ENCODE measurements at places on chromosomes 2 and 18. TPM values are rescaled to one million over a fixed set of nuclear protein-coding genes. Genes with fewer than 3 reads are reported as not detected.

SEMA4F gene
- 6.8 TPM for total RNA-seq

RTP5 gene
- total RNA-seq: 0.36 TPM

ABCG5 gene
- not detected for total RNA-seq

HOXD8 gene
- total RNA-seq: not detected

POTEC gene
- not detected for total RNA-seq

PIK3C3 gene
- total RNA-seq: 34.2 TPM

VIT gene
- not detected for total RNA-seq

BBS5 gene
- total RNA-seq: 2.2 TPM

ATP8B1 gene
- total RNA-seq: not detected

IL36B gene
- total RNA-seq: not detected

GRCh38 chr2:224887141-224887540 lies 155.1 kb downstream of the DOCK10 start:
- no peak for DNase-seq

DNA sequence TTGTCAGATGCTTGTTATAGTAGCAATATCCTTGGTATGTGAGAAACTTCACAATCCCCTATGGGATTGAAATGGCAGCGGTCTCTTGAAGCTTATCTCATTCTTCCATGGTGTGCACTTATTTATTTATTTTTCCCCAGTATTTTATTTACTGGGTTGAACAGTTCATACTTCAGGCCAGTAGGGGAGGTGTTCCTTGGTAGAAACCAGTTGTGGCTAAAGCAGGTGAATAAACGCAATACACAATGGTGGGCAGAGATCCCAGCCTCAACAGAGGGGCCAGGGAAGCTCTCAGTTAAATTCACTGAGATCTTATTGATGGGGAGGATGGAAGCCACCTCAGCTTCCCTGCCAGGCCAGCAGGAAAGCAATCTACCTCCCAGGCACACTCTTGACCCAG lies 93.7 kb upstream of the SRD5A2 start:
- DNase-seq: no peak

DNA sequence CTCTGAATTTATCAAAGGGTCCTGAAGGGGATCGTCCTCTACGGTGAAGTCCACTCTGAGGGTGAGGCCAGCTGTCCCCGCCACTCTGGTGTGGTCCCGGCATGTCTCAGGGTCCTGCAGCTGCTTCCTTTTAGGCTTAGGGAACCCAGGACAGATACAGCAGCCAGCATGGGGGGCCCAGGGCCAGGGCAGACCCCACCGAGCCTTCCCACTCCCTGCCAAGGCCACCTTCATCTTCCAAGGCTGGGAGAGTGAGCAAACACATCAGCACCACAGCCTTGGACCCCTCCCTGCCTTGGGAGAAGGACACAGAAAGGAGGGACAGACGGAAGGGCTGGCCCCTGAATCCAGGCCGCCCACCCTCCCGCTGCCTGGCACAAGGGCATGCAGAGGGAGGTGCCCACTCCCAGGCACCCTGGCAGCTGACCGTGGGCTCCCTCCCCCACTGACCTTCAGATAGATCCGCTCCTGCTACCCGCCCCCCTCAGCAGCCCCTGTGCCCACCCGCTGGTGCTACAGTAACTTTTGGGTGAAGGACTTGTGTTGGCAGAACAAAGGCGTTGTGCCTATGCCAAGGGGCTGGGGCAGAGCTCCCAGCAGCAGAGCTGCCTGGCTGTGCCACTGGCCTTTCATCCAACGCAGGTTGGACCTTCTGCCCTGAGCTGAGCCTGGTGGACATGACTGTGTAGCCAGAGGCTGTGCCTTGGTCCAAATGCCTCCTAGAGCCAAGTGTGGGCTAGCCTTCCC lies 7.6 kb downstream of the CYP26B1 start:
- DNase-seq: no peak

DNA sequence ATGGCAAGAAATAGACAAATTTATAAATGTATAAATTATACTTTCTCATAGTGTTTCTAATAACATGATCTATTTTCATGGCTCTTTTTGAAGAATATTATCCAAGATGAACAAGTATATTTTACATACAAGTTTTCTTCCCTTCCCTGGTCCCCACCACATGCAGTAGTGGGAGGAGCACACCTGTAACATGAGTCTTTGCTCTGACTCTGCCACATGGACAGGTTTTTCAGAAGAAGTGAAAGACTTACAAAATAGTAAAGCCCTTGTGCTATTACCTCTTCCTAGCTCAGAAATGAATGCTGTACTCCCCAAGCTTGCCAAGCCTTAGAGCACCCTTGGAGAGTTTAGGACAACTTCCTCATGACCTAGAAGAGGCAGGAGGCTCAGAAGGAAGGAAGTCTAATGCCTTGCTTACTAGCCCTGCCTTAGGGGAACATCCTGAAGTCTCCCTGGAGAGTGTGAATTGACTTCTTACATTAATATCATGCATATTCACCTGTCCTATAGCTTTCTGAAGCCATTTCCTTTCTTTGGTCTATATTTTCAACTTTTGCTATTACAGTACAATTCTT lies 18.4 kb downstream of the MXD1 start:
- DNase-seq: no peak

- DNase-seq: no peak
These were observed 229.0 kb upstream of the HS6ST1 start for GRCh38 chr2:128547667-128548066.

DNA sequence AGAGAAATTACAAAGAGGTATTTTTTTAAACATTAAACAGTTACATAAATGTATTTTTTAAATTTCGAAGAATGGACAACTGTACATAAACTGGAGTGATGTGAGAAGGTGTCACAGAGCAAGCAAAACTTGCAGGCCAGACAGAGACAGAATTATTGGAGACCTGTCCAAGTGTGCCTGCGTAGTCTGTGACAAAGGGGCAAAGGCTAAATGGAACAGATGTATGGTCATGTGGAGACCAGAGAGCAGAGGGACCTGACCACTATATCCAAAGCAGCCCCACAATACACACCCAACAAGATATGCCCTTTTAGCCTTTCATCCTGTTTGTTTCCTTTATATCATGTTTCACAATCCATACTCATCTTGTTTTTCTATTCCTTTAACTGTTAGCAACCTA lies 225.3 kb upstream of the VWC2L start:
- DNase-seq: no peak

DNA sequence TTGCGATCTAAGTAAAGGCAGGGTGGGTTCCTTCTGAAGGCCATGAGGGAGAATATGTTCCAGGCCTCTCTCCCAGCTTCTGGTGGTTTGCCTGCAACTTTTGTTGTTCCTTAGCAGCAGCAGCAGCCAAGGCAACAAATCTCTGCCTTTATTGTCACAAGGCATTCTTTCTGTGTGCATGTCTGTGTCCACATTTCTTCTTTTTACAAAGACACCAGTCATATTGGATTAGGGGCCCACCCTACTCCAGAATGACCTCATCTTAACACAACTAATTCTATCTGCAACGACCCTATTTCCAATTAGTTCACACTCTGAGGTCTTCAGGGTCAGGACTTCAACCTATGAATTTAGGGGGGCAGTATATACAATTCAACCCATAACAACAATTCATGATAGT lies 587.5 kb downstream of the XIRP2 start:
- no peak for DNase-seq

GRCh38 chr2:157067562-157067961 lies 189.9 kb upstream of the GALNT5 start:
- no peak for DNase-seq

- no peak for DNase-seq
These were observed 62.2 kb upstream of the STPG4 start for GRCh38 chr2:47217277-47217676.

- no peak for DNase-seq
These were observed 35.5 kb upstream of the MGAT5 start for GRCh38 chr2:134218414-134218813.

DNA sequence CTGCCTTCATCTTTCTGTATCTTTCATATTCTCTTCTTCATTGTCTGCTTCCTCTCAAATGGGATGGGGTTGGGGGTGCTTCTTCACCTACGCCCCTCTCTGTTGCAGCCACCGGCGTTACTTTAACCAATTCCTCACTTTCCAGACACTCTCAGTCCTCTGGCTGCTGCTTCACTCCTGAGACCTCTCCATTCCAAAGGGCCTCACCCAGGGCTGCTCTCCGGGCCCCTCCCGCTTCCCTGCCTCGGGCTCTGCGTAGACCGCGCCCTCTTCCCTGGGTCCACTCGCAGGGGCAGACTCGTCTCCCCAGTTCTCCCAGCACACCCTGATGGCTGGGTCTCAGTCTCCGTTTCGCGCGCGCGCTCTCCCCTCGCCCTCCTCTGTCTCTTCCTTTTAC lies 926 bp downstream of the SERPINB8 start:
- DNase-seq: no peak

- no peak for DNase-seq
These were observed 13.7 kb upstream of the TEX261 start for GRCh38 chr2:71008342-71008741.

- no peak for DNase-seq
These were observed 138.2 kb upstream of the NFATC1 start for GRCh38 chr18:79257480-79257879.

- no peak for DNase-seq
These were observed 50.0 kb downstream of the MC4R start for GRCh38 chr18:60322591-60322990.

GRCh38 chr2:50658883-50659282 lies 373.0 kb downstream of the NRXN1 start:
- no peak for DNase-seq

GRCh38 chr2:231781798-231782726 lies 980 bp upstream of the PDE6D start:
- DNase-seq: no peak
